NCI-H1417 treated with DMSO at 0.1 percent for 48 hours (cell line): ENCODE measurements at places on chromosomes 11 and 22.

GRCh38 chr11:69080257-69080995, 31.7 kb downstream of the TPCN2 start:
- no peak for DNase-seq

- no peak for DNase-seq
Measured at GRCh38 chr22:46428602-46429324, 93.2 kb downstream of the TRMU start.

DNA sequence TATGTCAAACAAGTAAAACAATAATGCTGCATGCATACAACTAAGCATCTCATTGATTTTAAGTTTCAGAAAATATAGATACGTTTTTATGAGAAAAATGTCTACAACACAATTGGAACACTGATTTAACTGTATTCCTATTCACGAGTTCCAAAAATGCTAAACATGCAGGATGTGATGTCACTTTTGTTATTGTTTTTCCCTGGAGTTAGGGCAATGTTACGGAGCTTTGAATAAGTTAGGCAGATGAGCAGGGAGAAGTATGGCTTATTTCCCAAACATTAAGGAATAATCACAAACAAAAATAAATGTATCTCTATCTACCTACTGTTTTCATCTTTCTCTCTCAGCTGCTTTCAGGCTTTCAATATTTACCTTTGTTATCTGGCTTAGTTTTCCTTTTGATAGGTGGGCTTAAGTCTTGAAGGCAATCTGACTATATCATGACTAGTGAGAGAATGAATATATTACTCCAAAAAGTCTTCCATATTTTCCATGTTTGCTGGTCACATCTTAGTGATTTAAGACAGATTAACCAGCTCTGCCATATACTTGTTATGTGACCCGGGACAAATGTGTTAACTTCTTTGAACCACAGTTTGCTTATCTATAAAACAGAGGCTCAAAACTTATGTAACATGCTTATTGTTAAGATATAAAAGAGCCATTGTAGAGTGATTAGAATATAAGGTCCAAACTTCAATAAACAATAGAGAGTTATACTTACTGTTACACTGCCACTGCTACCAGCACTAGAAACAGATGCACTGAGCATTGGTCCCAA, 854.4 kb upstream of the CCDC90B start:
- no peak for DNase-seq

GRCh38 chr11:86222081-86222480, 22.5 kb upstream of the EED start:
- no peak for DNase-seq

DNA sequence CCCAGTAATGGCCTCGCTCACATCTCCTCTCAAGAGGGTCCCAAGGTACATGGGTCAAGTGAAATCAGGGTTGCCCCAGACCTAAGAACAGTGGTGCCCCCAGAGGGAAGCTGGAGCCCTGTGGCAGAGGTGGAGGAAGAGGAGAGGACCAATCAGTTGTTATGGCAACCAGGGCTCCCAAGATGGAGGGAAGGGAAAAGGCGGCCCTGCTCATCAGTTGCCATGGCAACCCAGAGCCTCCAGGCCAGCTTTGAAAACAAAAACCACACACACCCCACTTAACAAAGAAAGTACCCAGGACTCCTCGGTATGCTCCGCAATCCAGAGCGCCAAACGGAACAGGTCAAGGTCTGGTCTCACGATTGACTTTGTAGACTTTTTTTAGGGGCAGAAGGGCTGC, 53.5 kb upstream of the SLC35C1 start:
- DNase-seq, result no peak

DNA sequence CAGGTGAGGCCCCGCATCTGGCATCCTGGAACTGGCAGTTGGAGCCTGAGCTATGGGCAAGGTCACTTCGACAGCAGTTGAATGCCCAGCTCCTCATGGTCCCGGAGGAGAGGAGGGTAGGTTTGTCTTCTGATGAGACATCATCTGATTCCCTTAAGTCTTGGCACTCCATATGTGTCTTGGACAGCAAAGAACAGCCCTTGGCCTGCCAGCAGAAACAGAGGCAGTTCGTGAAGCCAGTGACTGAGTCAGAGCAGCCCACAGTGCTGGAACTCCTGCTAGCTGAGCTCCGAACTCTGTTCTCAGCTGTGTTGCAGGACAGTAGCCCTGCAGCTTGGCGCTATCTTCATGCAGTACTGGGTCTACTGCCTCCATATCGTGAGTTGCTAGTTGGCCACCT, 1.0 kb downstream of the DNHD1 start:
- no peak for DNase-seq

DNA sequence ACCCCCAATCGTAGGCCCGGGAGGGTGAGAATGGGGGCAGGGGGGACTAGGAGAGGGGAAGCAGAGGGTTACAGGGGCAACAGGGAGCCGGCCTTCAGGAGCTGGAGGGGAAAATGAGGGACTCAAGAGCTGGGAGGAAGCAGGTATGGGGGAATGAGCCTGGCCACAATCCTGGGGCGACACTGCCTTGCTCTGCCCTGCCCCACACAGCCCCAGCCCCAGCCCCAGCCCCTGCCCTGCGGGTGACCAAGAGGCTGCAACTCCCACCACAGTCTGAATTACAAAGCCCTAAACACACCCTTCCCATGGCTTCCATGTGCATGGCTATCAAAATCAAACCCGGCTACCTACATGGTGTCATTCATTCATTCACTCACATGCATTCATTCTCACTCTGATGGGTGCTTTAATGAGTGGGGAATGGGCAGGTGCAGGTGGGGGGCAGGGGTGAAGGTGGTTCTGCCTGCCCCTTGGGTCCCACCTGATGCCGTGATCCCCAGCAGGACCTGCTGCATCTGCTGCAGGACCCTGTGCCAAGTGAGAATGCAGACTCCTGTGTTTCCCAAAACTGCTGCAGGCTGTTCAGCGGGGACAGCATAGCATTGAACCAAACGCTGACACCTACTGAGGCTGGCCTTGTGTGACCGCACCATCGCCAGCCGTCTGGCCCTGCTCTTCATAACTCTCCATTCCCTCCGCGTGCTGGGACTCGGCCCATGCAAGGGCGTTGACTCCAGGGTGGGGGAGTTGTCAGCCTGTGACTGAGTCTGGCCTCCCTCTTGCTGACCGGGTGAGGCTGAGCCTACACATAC, 9.5 kb upstream of the LINC01488 start:
- DNase-seq, result no peak

GRCh38 chr11:46002189-46002588, 79.7 kb downstream of the LARGE2 start:
- DNase-seq, result no peak

GRCh38 chr11:103234974-103235373, 125.7 kb downstream of the DYNC2H1 start:
- no peak for DNase-seq

DNA sequence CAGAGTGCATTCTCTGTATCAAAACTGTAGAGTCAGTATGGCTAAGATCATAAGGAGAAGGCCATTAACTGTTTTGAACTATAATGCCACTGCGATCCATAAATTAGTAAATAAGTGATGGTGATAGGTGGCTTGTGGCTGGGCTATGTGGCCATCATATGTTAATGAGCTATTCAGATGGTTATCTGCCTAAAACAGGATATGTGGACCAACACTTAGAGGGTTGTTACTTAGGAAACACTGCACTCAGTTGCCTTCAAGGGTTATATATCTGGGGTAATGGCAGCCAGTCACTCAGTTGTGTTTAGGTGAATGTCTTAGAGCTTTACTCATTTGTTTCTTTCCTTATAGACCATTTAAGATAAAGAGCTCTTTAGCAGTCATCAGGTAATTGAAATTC, 66.0 kb downstream of the PPP2R1B start:
- no peak for DNase-seq

GRCh38 chr11:10352921-10353550, 48.2 kb downstream of the ADM start:
- no peak for DNase-seq

DNA sequence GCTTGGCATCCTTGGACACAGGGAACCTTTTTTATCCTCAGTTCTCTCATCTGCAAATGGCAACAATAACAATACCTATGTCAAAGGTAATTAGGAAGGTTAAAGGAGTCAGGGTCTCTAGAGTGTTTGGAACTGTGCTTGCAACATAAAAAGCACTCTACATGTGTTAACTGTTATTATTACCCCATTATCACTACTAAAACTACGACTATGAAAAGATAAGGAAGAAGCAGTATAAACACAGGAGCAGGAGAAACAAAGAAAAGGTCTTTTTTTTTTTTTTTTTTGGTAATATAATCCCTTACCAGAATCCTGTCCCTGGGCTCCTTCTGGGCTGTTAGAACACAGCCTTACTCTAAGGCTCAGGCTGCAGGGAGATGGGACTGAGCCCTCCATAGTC, 348.2 kb downstream of the CADM1 start:
- DNase-seq, result no peak

GRCh38 chr11:118886681-118887111, 3.0 kb downstream of the CXCR5 start:
- DNase-seq, result no peak

GRCh38 chr11:1570896-1571759, 943 bp downstream of the DUSP8 start:
- DNase-seq, result no peak

DNA sequence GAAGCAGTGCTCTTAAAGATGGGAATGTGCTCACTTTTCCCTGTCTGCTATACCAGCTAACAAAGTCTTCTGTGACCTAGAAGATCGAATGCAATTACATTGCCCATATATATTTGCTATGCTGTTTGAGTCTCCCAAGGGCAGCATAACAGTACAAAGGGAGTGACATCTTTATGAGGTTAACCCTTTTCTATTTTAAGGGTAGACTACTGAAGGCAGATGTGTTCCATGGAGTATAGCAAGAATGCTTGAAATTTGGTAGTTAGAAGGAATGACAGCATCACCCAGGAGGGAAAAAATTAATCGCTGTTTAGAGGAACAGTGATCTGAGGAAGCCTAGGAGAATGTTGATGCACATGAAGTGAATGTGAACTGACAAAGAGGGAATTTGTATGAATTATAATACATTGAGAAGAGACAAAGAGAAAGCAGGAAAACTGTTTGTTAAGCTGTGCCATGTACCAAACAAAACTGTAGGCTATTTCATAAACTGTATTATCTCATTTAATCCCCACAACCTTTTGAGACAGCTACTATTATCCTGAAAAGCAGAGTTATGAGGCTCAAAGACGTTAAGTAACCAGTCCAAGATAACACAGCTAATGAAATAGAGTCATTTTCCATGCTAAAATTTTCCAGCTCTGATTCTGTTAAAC, 13.0 kb downstream of the MAML2 start:
- DNase-seq, result no peak

DNA sequence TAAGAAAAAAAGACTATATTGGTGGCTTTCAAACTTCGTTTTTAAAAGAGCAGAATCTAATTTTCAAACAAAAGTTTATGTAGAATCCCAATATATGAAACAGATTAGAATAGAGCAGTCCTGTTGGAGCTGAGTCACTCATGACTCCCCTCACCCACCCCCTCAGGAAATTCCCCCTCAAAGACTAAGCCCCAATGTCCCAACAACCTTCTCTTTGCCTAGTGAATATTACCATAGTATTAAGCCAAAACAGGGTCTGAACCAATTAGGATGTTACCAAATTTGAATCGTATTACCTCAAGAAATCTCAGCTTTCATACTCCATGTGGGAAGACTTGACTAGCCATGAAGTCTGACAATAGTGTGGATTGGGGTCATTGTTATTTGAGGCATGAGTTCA, 7.8 kb upstream of the PIWIL4 start:
- no peak for DNase-seq

- no peak for DNase-seq
Measured at GRCh38 chr11:125999234-125999880, 53.5 kb downstream of the VSIG10L2 start.

DNA sequence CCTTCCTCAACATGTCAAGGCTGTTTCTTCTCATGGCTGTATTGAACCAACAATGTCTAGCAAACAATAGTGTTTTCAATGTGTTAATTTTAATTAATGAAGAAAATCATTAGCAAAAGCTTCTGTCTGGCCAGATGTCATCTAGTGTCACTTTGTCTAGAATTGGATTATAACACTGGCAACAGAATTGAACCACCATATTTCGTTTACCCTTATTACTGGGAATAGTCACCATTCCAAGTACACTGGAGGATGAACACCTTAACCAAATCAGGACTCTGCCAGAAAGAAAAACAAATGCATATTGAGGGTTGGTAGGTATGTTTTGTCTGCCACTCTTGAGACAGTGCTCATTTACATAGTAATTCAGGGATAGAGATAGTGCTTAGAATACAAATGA, 146.2 kb downstream of the LRRC4C start:
- DNase-seq, result no peak

GRCh38 chr11:62593434-62594044, 2.2 kb upstream of the TUT1 start:
- DNase-seq, result no peak

DNA sequence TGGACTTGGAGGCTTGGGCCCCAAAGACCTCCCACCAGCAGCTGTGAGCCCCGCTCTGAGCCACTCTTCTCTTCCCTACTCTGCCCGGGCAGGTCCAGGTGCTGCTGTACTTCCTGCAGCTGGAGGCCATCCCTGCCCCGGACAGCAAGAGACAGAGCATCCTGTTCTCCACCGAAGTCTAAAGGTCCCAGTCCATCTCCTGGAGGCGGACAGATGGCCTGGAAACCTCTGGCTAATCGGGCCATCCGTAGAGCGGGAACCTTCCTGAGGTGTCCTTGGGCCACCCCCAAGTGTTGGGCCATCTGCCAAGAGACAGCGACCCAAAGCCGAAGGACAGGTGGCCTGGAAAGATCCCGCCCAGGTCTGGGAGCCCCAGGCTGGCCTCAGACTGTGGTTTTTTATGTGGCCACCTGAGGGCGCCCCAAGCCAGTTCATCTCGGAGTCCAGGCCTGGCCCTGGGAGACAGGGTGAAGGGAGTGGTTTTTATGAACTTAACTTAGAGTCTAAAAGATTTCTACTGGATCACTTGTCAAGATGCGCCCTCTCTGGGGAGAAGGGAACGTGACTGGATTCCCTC, 135.1 kb downstream of the BCR start:
- no peak for DNase-seq

- DNase-seq, result no peak
Measured at GRCh38 chr11:12377106-12377823, at the start of gene PARVA. Gene PARVA, plus strand, starts transcription at chr11:12377571. Its CDS starts 77 bp downstream, at chr11:12377648.

DNA sequence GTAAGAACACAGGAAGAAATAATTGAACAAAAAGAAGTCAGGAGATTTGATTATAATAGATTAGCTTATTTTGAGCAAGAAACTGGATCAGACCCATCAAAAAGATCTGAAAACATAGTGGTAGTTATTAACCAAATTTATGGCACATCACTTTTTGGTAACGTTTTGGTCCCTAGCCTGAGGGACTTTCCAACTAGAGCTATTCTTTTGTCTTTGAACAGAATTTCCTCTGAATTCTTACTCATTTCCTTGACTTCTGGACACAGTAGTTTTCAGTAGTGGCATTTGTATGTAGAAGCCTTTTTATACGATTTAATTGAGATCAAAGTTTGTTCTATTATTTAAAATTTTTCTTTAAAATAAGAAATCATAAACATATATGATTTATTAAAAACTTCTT, 96.5 kb upstream of the PDGFD start:
- DNase-seq, result no peak
